ENCODE measurements at places on chromosomes 7 and 10. TPM values are rescaled to one million over a fixed set of nuclear protein-coding genes. Genes with fewer than 3 reads are reported as not detected.
A peak's percentile ranks its signal among the peaks of the same experiment; 100 is the strongest.

DNA sequence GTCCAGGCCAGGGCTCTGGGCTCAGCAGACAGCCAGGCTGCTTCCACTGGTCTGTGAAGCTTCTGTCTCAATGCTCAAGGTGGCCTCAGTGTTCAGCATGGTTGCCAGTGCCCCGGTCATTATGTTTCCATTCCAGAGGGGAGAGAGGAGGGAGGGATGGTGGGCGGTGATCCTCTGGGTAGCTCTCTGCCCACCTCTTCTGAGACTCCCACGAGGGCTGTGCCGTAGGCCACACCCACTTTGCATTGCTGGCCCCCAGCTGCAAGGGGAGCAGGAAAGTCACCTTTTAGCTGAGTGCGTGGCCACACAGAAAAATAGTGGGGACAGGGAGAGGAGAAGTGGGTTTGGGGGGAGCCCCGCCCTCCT, 42.5 kb downstream of the FOXK1 start:
- H3K27ac ChIP-seq = peak overlapping the region; percentile 82
- H3K4me3 ChIP-seq = peak overlapping the region; percentile 29
- H3K4me1 ChIP-seq = peaks cover 47% of the 10 kb centered on the region
- no peak for DNase-seq
- H3K36me3 ChIP-seq = peaks cover 9% of the 10 kb centered on the region

DNA sequence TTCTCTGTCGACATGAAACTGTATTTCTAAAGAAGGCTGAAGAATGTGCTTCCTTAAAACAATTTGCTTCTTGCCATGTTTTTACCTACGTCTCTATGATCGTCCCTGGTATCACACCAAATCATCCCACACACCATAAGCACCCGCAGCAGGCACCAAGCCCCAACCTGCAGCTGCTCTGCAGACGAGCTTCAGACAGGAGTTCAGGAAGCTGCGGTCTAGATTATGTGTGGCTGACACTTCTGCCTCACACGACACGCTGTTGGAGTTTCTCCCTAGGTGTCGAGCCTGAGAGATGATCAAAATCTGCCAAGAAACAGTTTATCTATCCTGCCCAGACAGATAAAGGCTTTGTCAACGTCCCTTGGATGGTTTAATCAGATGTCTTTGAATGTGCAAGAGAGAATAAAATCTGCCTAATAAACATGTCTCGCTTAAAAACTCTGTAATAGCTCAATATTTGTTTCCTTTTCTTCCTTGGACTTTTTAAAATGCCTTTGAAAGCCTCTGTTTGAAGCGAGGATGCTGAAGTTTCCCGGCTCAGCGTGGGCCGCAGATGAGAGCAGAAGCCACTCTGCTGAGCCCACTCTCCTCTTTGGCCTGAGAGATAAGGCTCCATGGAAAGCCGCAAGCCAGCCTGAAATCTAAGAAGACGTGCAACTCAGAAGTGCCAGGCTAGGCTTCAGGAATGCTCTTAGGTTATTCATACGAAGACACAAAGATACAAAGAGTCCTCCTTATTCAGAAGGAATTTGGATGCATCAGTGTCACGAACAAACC, 158.3 kb upstream of the PFKP start:
- no peak for DNase-seq
- H3K27ac ChIP-seq = no peak overlapping the region
- H3K36me3 ChIP-seq = no peaks in the 10 kb centered on the region
- H3K27me3 ChIP-seq = no peaks in the 10 kb centered on the region
- no peaks in the 10 kb centered on the region for H3K4me1 ChIP-seq

Gene BTBD16
- not detected for total RNA-seq

GRCh38 chr10:1183033-1183396, 126.8 kb downstream of the WDR37 start:
- H3K27me3 ChIP-seq = no peaks in the 10 kb centered on the region
- H3K4me3 ChIP-seq = no peak overlapping the region
- H3K36me3 ChIP-seq = no peaks in the 10 kb centered on the region
- DNase-seq = no peak
- no peak overlapping the region for H3K27ac ChIP-seq
- no peaks in the 10 kb centered on the region for H3K4me1 ChIP-seq

Gene ZPBP
- total RNA-seq = not detected
